Posterior cingulate gyrus (tissue), 11 donors: ENCODE measurements at places on chromosomes 5 and 9.

DNA sequence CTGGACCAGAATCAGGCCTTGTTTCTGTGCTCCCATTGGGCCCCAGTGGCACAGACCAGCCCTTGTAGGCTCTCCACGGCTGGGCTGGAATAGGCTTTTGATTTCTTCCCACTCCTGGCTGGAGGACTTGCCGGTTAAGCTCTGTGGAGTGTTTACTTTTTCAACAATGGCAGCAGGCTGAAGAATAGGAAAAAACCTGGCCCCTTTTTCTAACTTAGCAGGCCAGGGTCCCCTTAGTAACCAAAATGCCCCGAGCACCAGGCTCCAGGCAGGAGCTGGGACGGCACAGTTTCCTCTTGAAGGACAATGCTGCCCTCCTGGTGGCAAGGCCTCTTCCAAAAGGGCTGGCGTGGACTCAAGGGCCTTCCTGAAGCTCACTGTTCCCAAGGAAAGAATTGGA is 230.3 kb downstream of the CRB2 start:
- peak; percentile 31 for DNase-seq

DNA sequence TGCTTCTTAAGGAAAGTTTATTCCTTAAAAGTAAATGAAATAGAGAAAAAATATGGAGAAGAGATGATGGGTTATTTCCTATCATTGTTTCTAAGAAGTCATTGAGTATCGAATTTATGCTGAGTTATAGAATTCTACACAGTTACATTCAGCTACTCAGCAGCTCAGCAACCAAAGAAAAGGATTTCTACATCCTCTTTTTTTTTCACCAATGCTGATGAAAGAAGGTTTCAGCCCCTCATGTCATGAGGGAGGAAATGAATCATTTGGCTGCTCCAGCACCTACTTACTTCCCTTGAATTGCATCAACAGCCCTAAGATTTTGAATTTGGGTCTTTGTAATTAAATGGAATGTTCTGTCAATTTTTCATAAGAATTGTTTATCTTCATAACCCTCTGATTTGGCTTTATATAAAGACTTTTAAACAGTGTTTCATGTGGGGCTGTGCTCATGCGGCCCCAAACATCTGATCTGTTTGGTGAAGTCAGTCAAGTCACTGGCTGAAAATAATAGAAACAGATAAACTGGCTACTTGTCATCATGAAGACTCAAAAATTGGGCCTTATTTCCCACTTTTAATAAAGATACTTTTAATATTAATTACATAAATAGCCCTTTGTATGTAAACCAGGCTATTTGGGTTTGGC is 18.5 kb upstream of the SNX2 start:
- no peak for DNase-seq

- no peak for DNase-seq
These were observed 409.5 kb downstream of the ARHGEF28 start for GRCh38 chr5:74035521-74035937.

DNA sequence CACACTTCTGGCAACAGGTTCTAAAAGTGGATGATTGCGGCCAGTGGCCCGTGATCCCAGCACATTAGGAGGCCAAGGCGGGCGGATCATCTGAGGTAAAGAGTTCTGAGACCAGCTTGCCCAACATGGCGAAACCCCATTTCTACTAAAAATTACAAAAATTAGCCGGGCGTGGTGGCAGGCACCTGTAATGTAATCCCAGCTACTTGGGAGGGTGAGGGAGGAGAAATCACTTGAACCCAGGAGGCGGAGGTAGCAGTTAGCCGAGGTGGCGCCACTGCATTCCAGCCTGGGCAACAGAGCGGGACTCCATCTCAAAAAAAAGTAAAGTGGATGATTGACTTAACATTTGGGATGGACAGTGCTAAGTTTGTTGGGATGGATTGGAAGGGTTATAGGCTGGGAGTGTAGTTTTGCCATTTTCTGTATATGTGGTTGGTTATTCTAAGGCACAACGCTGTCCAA is 3.4 kb downstream of the MATR3 start:
- no peak for DNase-seq

DNA sequence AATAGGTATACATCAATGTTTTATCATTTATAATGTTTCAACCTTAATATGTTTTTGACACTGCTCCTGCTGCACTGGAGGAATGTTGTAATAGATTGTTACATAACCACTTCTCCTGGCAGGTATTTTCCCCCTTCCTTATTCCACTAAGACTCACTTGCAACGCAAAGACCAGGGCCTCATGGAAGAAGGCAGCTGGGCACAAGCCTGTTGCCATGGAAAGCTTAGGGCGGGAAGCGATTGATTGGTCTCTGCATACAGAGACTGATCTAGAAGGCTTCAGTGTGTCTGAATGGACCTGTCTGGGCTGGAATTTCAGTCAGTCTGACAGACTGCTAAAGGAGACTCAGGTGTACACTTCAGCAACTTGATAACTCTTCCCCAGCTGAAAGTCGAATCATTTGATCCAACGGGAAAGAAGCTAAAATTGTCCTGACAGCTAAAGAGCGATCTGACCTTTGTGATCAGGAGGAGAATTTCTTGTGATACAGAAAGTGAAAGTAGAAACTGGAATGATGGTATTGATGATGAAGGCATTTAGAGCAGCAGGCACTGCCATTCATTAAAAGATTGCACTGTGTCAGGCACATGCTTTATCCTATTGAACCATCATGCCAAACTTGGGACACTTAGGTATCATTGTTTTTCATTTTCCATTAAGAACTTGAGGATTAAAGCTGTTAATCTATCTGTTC is 65.1 kb downstream of the GRIA1 start:
- no peak for DNase-seq

GRCh38 chr5:54829676-54830535 is 155.5 kb downstream of the ESM1 start:
- DNase-seq, result no peak

DNA sequence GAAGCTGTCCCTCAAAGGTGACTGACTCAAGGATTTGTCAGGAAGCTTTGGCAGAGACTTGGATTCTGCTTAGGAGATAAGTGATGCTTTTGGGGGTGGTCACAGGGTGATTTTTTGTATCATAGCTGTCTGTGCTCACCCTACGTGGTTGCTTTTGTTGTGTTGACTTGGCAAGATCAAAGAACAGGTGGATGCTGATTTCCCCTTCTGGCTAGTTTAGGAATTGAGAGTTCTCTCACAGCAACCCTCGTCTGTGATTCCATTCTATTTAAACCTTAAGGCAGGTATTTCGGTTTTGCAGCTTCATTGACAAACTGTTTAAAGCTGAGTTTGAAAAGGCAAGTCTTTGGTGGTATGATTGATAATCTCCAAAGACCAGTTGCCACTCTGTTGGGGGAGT is 27.2 kb downstream of the ARHGAP26 start:
- no peak for DNase-seq

DNA sequence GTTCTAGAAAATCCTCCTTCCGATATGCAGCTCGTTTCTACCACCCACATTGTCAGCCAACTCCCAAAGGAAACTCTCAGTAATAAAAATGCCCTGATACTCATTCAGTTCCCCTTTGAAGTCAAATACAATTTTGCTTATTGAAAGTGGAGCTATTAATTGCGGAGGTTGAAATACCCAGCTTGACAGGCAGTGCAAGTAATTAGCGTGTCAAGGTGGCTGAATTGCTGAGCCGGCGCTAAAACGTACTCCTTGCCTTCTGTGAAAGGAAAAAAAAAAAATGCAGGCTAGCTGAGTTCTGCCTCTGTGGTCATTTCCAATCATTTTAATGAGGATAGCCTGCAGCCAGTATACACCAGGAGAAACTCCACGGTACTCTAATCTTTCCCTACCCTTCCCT is 165.5 kb downstream of the RORB start:
- DNase-seq, result no peak
